Activated naive CD4-positive, alpha-beta T cell treated with Interleukin-2 at 50 U/mL for 16 hours (primary cell): ENCODE measurements at places on chromosomes 13 and 19.
A peak's percentile ranks its signal among the peaks of the same experiment; 100 is the strongest.

DNA sequence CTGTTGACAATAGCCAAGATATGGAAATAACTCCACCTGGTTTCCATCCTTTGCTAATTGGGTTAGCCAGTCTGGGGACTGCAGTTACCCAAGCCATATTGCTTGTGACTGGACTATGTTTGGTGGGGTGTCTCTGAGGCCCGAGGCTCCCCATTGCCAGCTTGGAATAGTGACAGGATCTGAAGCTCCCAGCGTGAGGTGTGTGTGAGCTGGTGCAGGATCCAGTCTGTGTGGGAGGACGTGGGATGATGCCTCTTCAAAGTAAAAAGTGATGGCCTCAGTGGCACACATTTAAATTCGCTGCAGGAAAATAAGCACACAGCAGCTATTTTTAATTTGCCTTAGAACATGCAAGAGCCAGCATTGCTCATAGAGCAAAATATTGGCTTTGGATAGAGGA lies 75.0 kb downstream of the TEX26 start:
- DNase-seq, result no peak

- no peak for DNase-seq
Observed at GRCh38 chr13:35480346-35480745, 3.9 kb upstream of the MAB21L1 start.

GRCh38 chr19:18789883-18790565 lies 1.1 kb downstream of the COMP start:
- DNase-seq, result peak; percentile 27

DNA sequence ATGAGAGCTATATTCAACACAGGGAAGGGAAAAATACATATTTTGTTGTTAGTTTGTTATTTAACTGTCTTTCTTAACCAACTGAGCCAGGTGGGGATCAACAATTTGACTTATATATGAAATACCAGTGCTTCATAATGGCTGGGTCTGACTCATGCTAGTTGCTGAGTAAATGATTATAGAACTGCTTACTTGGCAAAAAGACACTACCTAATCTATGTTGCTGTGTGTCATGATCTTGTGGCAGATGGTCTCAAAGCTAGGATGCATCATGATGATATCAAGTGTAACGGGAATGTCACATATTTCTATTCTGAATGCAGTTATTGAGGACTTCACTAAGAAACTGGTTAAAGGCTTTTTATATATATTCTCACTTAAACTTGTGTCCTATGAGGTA lies 727.4 kb upstream of the SLITRK1 start:
- DNase-seq, result no peak

DNA sequence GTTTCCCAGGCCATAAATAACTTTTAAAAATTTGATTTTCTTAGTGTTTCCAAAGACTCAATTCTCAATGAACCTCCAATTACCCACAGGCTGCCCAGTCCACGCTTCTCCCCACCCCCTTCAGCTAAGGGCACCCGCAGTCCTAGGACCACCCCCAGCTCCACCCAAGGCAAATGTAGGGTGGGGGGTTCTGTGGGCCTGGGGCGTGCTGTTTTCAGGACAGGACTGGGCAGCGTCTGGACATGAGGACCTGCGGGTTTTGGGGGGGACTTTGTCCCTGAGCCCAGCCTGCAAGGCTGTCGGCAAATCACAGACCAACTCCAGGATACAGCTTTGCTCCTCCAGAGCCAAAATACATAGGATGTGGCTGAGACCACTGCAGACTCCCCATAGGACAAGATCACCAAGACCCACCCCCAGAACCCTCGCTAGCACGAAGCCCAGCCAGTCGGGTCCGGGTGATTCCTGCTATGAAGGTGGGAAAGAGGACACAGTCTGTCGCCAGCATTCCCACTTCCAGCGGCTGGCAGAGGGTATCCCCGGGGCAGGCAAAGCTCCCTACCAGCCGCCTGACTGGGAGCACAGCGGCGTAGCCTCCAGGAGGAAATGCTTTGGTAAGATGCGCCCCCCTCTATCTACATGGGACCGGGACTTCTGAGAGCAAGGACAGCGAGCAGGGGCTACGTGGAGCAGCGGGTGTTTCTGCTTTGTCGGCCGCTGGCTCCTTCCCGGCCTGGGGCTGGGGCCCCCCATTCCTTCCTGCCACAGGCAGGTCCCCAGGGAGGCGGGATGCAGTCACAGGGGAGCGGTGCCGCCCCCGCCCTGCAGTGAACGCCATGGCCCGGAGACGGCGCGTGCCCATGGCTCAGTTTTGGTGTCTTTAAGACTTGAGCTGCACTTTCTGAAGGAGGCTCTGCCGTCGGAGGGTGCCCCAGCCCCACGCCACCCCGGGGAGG lies 1.6 kb upstream of the TIMM13 start:
- no peak for DNase-seq

DNA sequence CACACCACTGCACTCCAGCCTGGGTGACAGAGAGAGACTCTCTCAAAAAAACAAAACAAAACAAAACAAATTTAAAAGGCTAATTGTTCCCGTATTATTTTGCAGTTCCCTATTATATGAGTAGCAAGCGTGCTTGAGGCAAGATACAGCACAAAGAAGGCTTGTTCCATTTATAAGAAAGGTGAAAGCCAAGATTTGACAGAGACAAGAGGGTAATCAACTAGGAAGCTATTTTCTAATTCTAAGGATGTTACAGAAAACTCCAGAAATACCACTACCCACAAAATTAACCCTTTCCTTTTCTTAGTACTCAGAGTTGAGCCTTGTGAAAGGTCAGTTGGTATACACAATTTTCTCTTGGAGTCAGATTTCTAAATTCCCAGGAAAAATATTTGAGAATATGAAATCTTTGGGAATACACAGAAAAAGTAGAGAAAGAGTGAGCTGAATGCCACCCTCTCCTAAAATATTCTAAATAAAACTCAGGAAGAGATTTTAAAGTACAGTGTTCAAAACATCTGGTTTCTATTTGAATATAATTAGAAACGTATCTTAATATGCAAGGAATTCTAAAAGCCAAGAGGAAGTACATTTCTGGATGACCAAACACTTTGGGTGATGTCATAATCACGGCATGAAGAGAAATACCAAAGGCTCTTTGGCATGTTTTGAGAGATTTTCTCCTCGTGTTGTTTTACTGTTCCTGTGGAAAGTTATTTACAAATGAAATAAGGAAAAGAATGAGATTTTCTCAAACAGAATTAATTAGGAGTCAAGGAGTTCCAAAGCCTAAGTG lies 63.0 kb upstream of the FLT1 start:
- no peak for DNase-seq

- peak; percentile 30 for DNase-seq
Observed at GRCh38 chr19:13012690-13013608, 17.7 kb downstream of the NFIX start.

GRCh38 chr19:18435842-18436670 lies 1.9 kb downstream of the ISYNA1 start:
- DNase-seq, result no peak

DNA sequence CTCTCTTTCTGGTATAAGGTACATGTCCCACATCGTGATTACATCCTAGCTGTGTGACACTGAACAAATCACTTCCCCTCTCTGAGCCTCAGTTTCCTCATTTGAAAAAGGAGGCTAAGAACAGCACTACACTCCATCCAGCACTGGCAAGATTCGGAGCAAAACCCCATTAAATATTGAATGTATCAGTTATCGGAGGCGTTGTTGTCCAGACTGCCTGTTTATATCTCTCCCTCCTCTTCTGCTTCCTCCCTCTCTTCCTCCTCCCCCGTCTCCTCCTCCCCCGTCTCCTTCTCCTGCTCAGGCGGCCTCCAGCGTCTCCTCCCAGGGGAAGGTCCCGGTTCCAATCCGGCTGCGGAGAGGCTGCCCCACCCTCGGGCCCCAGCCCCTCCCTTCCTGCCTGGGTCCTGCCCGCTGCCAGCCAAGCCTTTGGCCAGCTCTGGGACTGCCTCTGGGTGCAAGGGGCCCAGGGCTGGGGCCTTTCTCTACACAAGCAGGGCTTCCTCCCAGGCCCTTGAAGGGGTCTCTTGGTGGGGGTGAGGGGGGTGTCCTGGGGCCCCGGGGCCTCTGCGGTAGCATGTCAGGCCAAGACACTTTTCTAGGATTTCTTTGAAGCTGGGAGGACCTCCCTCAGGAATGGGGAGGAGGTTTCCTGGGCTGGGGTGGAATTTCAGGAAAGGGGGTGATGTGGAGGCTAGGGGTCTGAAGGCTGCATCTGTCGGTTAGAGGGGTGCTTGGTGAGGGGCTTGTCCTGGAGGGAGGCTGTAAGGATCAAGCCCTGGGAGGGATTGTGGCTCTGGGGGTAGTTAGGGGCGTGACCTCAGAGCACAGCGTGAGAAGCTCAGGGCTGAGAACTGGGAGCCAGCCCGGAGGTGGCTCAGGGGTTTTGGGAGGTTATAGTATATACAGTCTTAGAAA lies 1.9 kb downstream of the RRAS start:
- no peak for DNase-seq

- DNase-seq, result no peak
Observed at GRCh38 chr13:50732712-50733111, 110.8 kb downstream of the DLEU7 start.

DNA sequence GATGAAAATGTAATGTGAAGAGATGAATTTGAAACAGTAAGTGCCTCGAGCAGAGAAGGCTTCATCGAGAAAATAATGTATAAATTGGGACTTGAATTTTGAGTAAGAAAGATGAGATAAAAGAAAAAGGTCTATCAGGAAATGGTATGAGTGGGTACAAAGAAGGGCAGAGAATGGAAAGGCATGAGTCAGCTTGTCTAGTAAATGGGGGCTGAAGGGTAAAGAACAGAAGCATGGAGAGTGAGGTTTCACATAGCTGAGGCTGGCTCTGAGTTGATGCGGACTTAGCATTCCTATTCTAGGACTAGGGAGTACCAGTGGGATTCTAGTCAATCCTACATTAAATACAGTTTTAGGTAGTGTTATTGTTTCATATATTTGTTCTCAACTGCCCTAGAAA lies 85.8 kb downstream of the ZC3H13 start:
- DNase-seq, result no peak

DNA sequence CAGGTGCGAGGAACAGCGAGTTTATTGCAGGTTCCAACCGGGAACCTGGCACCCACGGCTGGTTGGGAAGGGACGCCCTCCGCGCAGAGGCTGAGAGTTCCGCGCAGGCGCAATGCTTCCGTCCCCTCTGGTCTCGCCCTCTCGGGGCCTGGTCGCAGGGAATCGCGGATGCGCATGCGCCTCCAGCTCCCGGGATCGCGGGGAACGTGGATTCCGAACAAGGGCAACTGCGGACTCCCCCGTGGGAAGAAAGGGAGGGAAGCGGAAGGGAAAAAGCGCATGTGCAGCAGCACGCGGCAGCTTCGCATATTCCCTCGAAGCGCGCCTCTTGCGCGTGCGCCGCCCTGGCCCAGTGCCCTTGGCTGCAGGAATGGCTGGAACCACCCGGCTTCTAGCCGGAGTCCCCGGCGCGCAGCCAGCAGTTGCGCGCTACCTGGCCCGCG lies 1.1 kb downstream of the TSSK6 start:
- DNase-seq, result no peak

GRCh38 chr13:30721936-30722335 lies 13.4 kb upstream of the ALOX5AP start:
- no peak for DNase-seq

DNA sequence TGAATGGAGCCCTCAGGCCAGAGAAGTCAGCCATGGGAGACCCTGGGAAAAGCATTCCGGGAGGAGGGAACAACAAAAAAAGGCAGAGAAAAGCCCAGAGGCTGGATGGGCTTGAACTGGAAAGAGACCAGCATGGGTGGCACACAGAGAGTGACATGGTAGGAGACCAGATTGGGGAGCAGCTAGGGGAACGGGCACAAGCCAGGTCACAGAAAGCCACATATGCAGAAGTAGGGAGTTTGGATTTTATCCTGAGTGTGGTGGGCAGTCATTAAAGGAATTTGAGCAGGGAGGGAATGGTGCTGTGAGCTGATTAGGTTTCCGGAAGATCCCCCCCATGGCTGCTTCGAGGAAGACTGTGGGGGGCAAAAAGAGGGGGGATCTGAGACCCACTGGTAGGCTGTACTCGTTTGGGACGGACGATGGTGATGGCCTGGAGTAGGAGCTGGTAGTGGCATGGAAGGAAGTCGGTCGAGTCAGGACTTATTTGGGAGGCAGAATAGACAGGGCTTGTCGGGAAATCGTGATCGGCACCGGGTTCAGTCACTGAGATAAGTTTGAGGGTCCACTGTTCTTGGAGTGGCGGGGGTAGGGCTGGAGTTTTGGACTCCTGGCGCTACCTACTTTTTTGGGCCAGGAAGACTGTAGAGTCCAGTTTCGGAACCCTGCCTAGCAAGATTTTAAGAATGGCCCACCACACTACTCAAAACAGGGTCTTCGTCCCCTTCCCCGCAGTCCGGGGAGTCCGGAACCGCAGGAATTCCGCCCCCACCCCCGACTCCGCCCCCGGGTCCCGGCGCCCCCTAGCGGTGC lies 949 bp downstream of the SERTAD1 start:
- no peak for DNase-seq

GRCh38 chr19:45117167-45117594 lies 24.2 kb downstream of the PPP1R37 start:
- peak; percentile 66 for DNase-seq

DNA sequence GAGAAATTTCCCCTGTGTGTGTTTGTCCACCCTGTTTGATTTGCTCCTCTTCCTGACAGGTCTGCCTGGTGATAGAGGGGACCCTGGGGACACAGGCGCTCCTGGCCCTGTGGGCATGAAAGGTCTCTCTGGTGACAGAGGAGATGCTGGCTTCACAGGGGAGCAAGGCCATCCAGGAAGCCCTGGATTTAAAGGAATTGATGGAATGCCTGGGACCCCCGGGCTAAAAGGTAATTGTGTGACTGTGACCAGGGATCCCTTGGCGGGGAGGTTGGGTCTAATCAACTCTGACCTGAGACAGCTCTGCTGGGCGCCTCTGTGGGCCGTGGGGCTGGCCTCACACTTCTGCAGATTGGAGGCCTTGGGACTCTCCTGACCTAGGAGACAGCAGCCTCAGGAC lies 81.4 kb downstream of the RAB20 start:
- DNase-seq, result no peak

- DNase-seq, result no peak
Observed at GRCh38 chr13:111661776-111662175, 341.3 kb downstream of the TEX29 start.

GRCh38 chr13:40261336-40261735 lies 405.1 kb downstream of the FOXO1 start:
- DNase-seq, result no peak

GRCh38 chr13:47665043-47665442 lies 336.0 kb downstream of the SUCLA2 start:
- DNase-seq, result no peak

DNA sequence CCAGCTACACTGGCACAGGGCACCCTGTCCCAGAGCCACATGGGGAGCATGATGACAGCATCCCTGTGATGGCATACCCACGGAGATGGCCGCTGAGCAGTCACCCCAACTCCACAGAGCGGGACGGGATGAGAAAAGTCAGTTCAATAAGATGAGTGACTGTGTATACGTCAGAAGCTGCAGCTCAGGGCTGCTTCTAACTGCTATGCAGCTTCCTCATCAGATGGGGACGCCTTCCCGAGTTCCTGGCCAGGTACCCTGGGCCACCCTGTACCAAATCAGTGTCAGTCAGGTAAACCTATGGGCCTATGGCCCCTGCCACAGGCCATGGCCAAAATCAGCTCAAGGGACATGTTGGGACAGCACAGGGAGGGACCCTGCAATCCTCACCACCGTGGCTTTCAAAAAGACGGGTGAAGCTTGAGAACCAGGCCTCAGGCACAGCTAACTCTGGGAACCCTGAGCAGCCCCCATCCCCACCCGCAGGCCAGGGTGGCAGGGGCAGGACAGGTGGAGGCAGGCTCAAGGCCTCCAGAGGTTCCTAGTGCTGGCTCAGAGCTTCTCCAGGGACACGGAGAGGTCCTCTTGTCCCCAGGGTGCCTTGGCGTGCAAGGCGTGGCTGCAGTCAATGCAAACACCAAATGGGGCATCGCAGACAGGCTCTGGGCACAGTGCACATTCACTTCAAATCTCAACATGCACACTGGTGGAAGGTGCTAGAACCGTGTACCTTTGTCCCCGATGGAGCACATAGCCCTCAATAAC lies 122.4 kb downstream of the TUBA3C start:
- no peak for DNase-seq
